ENCODE measurements at places on chromosomes 3 and 15.

DNA sequence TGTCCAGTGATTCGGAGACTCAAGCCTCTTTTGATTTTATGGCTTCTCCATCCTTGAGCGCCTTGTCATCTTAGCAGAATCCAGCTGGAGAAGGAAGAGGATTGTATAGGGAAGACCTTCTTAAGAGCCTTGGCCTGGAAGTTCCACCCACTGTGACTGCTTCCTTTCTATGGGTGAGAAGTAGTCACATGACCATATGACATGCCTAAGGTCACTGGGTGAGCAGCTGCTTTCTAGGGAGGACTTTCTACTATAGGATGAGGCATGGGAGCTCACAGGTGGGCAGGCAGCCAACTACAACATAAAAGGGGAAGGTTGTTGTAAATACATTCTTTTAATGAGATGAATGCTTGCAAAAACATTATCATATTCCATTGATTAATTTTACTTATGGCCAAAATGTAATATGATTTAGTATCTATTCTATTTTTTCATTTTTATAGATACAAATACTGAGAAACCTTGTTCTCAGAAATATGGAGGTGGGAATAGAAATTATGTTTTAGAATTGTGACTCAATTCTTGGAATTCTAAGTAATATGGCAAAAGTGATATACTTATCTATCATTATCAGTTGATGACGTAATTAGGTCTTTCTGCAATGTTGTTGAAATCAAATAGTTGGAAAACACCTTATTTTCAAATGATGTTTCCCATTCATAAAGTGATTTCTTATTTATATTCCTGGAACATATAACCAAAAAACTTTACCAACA lies 53.6 kb upstream of the MINAR1 start:
- DNase-seq, result no peak

DNA sequence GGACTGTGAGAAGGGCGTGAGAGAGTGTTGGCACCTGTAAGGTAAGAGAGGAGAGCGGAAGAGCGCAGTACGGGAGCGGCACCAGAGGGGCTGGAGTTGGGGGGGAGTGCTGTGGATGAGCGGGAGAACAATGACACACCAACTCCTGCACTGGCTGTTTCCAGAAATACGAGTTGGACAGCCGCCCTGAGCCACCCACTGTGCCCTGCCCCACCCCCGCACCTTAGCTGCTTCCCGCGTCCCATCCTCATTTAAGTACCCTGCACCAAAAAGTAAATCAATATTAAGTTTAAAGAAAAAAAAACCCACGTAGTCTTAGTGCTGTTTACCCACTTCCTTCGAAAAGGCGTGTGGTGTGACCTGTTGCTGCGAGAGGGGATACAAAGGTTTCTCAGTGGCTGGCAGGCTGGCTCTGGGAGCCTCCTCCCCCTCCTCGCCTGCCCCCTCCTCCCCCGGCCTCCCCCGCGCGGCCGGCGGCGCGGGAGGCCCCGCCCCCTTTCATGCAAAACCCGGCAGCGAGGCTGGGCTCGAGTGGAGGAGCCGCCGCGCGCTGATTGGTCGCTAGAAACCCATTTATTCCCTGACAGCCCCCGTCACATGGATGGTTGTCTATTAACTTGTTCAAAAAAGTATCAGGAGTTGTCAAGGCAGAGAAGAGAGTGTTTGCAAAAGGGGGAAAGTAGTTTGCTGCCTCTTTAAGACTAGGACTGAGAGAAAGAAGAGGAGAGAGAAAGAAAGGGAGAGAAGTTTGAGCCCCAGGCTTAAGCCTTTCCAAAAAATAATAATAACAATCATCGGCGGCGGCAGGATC lies at the start of gene SOX2:
SOX2 (plus strand) TSS at position 601 of the 811 bp plus-strand sequence. CDS start 436 bp downstream, outside the sequence.
- DNase-seq, result no peak

GRCh38 chr3:74049444-74049843 lies 424.7 kb upstream of the PDZRN3 start:
- DNase-seq, result no peak

DNA sequence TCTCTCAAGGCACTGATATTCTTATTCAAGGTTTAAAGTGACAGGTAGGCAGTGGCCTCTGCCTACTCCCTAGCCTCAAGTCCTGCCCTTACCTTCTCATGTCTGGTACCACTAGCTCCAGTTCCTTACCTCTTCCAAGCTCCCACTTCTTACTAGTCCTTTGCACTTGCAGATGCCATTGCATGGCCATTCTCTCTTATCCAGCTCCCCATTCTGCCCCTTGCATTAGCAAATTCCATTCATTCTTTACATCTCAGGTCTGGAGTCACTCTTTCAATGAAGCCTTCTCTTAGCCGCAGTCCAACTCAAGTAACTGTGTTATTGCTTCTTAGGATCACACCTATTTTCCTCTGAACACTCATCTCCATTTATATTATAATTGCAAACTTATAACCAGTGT lies 807.1 kb downstream of the EDEM1 start:
- no peak for DNase-seq

- DNase-seq, result no peak
These were observed 18.2 kb upstream of the ZNF639 start for GRCh38 chr3:179304605-179305004.

DNA sequence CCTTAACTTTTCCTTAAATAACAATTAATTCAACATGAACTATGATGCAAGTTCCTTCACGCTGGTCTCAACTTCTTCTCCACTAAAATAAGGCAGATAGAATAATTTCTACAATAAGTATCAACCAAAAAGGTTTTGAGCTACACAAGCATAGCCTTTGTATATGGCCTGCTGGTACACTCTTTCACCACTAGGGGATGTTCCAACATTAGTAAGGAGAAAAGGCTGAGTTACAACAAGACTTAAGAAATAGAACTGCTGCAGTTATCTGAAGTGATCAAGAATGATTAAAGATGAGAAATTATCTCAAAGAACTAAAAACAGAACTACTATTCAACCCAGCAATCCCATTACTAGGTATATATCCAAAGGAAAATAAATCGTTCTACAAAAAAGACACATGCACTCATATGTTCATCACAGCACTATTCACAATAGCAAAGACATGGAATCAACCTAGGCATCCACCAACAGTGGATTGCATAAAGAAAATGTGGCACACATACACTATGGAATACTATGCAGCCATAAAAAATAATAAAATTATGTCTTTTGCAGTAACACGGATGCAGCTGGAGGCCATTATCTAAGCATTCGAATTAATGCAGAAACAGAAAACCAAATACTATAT lies 14.4 kb downstream of the ATP13A3 start:
- DNase-seq, result no peak

DNA sequence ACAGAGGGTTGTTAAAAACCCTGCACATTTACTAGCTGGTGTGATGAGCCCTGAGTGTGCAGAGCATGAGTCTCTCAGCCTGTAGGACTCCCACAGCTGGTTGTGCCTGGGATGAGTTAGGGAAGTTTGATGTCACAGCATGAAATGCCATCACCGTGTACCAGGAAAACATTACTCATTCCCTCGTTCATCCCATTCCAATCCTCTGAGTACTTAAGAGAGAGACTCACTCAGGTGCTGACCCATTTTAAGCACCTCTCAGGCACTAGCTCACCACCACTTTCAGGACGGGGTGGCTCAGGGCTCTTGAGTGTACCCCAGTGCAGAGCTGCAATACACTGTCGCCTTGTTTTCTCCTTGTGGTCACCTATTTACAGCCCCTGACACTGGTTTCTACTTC lies 18.7 kb downstream of the MGLL start:
- no peak for DNase-seq

GRCh38 chr3:134757549-134758069 lies 37.5 kb upstream of the EPHB1 start:
- no peak for DNase-seq

GRCh38 chr15:51558411-51558810 lies 64.2 kb downstream of the DMXL2 start:
- DNase-seq, result no peak

All from activated naive CD8-positive, alpha-beta T cell treated with anti-CD3 and anti-CD28 coated beads, Interleukin-2, amount 10 ng/mL, durations not matched to agents 7 days and 5 days (primary cell).